ENCODE measurements at places on chromosomes 7 and 10.

GRCh38 chr10:84820120-84820519 is 491.7 kb downstream of the CCSER2 start:
- DNase-seq: no peak

GRCh38 chr7:80548840-80549530 is 37.1 kb upstream of the GNAT3 start:
- no peak for DNase-seq

- no peak for DNase-seq
Observed at GRCh38 chr10:34912771-34913170, 97.7 kb upstream of the PARD3 start.

GRCh38 chr10:57952741-57953140 is 315.0 kb downstream of the IPMK start:
- DNase-seq: no peak

GRCh38 chr10:91023700-91024398 is 103.0 kb upstream of the ANKRD1 start:
- DNase-seq: no peak

- DNase-seq: no peak
Observed at GRCh38 chr10:86775056-86775869, 18.8 kb downstream of the BMPR1A start.

- no peak for DNase-seq
Observed at GRCh38 chr7:78783179-78783962, 670.1 kb downstream of the MAGI2 start.

GRCh38 chr10:31515819-31516402 is 196.9 kb downstream of the ZEB1 start:
- DNase-seq: no peak

DNA sequence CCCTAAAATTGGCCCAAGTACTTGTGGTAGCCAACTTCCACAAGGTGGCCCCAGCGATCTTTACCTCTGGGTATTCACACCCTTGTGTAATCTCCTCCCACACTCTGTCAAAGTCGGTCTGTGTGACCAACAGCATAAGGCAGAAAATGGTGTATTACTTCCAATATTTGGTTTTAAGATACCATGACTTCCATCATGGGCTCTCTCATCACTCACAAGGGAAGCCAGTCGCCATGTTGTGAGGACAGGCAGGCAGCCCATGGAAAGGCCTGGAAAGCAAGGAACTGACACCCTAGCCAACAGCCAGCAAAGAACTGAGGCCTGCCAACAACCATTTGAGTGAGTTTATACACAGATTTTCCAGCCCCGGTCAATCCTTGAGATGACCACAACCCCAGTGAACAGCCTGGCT is 91.0 kb upstream of the KMT2E start:
- DNase-seq: peak; percentile 50

DNA sequence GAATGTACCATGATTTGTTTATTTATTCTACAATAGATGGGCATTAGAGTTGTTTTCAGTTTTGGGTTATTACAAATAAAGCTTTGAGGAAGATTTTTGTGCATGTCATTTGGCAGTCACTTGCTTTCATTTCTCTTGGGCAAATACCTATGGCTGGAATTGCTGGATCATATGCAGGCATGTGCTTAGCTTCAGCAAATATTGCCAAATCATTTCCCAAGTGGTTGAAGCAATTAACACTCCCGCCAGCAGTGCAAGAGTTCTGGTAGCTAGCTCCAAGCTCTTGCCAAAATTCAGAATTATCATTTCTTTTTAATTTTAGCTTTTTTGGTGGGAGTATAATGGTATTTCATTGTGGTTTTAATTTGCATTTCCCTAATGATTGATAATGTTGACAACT is 32.9 kb upstream of the PCBD1 start:
- DNase-seq: no peak

GRCh38 chr10:3783682-3784432 is 1.2 kb downstream of the KLF6 start:
- no peak for DNase-seq

DNA sequence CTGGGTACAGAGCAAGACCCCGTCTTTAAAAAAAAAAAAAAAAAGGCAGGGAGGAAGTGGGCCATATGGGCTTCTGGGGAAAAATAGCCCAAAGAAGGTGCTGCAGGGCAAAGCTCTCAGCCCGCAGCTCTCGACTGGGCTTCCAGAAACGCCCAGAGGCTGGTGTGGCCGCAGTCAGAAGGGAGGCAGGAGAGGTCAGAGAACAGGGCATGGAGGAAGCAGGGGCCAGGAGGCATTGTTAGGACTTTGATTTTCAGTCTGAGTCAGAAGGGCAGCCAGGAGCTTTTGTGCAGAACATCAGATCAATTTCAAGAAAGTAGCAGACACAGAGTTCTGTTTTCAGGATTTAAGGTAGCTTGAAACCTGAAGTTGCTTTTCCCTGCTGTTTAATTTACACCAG is 35.3 kb upstream of the CYTH3 start:
- DNase-seq: no peak

GRCh38 chr10:117320050-117320665 is 55.1 kb downstream of the PDZD8 start:
- no peak for DNase-seq

DNA sequence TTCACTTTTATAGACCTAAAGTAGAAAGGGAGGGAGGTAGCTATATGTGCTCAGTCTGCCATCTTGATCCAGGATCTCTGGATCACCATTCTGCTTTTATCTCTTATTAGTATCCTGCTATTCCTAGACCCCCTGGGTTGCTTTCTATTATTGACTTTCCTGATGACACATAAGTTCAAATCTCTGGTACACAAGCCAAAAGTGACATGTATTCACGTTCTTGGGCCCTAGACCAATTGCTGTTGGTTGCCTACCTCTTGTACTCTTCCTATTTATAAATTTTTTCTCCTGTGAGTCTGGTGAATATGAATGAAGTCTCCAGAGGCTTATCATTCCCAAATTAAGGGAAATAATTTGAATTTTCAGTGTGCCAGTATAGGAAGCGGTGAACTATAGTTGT is 56.9 kb downstream of the DNMBP start:
- no peak for DNase-seq

DNA sequence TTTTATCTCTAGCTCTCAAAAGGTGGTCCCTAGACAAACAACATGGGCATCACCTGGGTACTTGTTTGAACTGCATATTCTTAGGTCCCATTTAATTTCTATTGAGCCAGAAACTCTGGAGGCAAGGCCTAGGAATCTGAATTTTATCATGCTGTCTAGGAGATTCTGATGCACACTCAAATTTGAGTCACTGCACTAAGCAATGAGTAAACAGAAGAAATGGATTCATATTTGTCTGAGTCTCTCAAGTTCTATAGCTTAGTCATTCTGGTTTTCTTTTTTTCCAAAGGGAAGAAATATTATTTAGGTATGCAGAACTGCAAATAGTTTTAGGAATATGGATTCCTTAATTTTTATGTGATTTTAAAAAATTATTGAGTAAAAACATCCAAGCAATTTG is 185.5 kb downstream of the SEMA3A start:
- DNase-seq: no peak

GRCh38 chr7:155948845-155949244 is 136.6 kb upstream of the SHH start:
- no peak for DNase-seq

DNA sequence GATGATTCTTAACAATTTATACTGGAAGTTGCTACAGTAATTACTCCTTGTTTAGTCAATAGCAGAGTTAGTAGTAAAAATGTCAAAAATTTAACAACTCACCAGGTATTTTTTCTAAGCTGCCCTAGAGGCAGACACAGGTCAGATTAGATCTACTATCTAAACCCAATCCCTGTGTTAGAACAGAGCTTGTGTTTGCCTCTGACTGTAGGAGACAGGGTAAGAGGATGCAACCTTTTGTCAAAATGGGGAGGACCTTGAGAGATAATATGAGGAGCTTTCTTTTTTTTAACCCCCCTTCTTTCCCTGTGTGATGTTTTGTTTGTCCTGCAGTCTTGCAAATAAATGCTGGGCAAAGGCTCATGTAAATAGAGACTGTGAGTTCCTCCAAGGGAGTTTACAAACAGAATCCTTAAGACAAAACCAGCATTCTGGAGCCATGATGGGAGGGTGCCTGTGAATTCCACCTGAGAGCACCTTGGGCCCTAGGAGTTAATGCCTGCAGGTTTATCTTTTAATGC is 353.1 kb downstream of the GATA3 start:
- DNase-seq: no peak

DNA sequence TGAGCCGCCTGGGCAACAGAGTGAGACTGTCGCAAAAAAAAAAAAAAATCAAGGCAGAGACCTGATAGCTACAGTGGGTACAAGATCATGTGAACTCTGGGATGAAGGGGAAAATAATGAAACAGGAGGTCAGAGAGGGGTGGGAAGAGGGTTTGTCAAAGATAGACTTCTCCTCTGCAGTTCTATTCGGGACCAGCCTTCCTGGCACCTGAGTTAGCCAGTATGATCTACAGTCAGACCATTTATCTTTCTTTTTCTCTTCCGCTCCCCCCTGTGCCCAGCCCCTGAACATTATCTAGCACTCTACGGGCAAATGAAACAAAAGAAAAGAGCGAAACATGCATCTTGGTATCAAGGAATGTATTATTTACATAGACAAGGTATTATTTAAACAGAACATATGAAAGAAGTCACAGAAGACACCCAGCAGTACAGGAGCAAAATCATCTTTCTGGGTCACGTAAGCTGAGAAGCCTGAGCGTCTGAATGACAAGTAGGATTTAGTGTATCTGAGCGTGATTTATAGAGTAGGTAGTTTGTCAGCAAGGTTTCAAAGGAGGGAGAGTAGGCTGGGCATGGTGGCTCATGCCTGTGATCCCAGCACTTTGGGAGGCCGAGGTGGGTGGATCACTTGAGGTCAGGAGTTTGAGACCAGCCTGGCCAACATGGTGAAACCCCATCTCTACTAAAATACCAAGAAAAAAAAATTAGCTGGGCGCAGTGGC is 109.0 kb downstream of the PRKCQ start:
- DNase-seq: no peak

- DNase-seq: no peak
Observed at GRCh38 chr10:33418301-33418700, 83.8 kb upstream of the NRP1 start.

DNA sequence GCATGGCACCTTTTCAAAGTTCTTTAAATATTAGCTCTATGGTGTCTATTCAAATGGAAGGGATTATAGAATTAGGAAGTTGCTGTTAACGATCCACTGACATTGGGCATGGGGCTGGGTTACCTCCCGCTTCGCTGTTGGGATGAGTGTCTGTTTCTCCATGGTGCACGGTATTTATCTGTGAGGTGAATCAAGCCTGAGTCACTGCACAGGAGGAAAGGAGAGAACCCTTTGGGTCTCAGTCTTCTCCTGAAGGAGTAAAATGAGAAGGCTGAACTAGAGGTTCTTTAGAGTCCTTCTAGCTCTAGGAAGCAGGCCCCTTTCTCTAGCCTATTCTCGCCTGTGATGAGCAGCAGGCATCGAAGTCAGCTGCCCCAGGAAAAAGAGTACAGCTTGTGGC is 7.3 kb downstream of the JCAD start:
- no peak for DNase-seq
